Stimulated activated CD4-positive, alpha-beta T cell treated with anti-CD3 and anti-CD28 coated beads, Interleukin-1b, Interleukin-23, amount 100 ng/mL, for 48 hours (primary cell): ENCODE measurements at places on chromosomes 1 and 21.
A peak's percentile ranks its signal among the peaks of the same experiment; 100 is the strongest.

GRCh38 chr1:157806431-157807149 is 13.3 kb downstream of the FCRL1 start:
- DNase-seq = no peak

- DNase-seq = no peak
Measured at GRCh38 chr1:40898431-40898901, 36.3 kb upstream of the CITED4 start.

DNA sequence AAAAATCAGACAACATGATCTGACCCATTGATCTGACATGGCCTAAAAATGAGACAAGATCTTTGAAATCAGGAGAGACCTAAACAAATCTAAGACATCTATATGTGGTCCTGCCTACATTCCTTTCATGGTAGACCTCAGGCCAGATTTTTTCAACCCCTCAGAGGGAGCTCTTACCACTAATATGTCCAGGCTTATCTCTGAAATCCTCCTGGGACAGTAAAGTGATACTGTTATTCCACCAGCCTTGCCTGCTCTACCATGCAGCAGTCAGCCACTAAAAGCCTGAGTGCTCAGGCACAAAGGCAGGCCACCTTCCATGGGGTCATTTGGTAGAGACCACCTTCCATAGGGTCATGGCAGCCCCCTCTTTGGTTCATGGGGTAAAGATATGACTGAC is 126.9 kb downstream of the TBX15 start:
- DNase-seq = no peak

- no peak for DNase-seq
Measured at GRCh38 chr1:68917456-68917855, 420.6 kb upstream of the DEPDC1 start.

- DNase-seq = no peak
Measured at GRCh38 chr1:150311762-150312161, 9.6 kb upstream of the PRPF3 start.

DNA sequence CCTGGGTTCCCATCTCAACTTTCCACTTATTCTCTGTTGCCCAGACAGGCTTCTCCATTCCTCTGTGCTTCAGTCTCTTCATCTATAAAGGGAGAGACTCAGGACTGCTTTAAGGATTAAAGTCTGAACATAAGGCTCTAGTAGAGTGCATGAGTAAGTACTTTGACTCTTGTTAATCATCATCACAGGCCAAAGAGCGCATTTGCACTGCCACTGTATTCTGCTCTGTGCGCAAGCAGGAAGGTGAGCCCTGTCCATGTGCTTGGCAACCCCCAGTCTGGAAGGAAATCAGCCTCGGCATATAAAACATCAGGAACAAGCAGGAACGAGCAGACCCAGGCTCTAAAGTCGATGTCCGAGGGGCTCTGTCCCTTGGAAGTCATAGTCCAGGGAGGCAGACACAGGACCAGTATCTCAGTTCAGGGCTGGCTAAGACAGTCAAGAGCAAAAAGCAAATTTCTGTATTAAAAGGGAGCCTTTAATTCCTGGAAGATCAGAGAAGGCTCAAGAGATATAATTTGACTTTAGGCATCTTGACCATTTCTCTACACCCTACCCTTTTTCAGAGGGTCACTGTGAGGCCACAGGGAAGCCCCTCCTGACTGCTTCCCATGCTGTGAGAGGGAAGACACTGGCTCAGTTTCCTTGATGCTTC is 131.2 kb downstream of the TRABD2B start:
- no peak for DNase-seq

GRCh38 chr1:21654209-21654608 is 14.9 kb downstream of the RAP1GAP start:
- no peak for DNase-seq

DNA sequence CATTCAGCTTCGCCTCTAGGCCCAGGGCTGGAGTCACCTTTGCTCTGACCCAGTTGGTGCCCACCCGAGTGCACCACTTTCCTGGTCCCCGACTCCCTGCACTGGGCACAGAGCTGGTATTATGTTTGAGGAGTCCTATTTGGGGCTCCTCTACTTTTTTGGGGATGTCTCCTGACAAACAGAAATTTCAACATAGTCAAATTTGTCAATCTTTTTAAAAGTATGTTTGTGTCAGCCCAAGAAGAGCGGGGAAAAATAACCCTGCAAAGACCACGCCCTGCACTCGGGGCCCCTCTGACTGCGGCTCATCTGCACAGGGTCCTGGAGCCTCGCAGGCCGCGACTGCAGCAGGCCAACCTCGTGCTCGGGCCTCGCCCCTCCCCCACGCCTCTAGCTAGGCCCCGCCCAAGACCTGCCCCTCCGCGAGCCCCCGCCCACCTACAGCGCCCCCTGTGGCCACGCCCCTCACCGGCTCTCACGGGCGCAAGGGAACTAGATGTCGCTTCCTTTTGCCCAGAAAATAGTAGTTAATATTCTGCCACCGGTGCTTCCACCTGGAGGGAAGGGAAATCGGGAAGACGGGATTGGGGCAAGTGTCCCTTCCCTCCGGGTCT is 11.4 kb downstream of the FAM229A start:
- peak; percentile 82 for DNase-seq

DNA sequence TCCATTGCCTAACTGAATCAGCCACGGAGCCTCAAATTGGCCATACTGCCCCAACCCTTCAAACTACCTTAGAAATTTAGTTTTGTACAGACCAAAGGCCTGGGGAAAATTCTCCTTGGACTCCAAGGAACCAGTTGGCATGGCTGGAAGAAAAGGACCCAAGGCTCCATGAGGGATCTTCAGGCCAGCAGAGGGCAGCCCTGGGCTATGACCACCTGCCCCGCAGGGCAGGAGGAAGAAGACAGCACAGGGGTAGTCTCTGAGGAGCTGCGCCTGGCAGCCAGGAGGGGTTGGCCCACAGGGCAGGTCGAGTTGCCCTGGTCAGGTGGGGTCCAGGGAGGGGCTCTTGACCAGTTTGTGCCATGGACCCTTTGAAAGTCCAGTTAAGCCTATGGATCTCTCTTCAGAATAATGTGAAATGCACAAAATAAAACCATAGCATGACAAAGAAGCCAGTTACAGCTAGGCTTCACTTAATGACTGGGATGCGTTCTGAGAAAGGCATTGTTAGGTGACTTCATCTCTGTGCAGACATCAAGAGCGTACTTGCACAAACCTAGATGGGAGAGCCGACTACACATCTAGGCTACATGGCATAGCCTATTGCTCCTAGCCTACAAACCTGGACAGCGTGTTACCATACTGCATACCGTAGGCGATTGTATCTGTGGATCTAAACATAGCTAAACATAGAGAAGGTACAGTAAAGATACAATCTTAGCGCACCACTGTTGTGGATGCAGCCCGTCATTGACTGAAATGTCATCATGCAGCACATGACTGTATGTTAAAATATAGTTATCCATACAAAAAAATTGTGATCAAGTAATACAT is 26.1 kb downstream of the CACNA1S start:
- DNase-seq = peak; percentile 35

- no peak for DNase-seq
Measured at GRCh38 chr1:156708218-156708661, 2.9 kb upstream of the CRABP2 start.

DNA sequence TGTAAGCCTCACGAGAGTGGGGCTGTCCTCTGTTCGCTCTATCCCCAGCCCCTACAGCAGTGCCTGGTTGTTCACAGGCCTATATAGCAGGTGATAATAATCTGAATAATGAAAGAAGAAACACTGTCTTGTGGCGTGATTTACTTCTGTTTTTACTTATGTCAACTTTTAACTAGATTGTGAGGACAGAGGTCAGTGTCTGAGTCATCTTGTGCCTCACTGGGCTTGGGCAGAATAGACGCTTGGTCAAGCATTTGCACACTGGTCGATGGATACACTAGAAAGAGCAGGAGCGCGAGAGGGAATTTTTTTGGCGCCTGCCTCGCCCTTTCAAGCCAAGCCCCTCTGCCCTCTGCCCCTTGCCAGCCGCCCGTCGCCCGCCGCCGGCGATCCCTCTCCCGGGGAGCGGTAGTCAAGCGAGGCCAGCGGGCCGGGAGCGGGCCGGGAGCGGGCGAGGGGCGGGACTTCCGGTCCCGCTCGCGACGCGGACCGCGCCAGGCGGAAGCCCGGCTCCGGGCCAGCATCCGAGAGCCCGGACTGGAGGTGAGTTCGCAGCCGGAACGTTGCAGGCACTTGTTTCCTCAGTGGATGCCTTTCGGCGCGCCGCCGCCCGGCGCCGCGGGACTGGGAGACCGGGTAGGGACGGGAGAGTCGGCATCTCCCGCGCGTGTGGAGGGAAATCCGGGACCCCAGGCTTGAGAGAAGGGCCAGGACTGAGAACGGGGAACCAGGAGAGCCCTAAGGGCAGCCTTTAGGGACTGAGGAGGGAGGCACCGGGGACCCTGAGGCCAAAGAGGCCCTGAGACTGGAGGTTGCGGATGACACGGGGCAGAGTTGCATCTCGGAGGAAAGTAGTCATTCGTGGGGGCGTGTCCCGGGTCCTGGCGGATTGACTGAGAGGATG is at the start of gene DISP1:
Gene DISP1, plus strand, starts transcription at position 504 of the 904 bp plus-strand sequence. CDS start 127,785 bp downstream, outside the sequence.
- DNase-seq = peak; percentile 79

DNA sequence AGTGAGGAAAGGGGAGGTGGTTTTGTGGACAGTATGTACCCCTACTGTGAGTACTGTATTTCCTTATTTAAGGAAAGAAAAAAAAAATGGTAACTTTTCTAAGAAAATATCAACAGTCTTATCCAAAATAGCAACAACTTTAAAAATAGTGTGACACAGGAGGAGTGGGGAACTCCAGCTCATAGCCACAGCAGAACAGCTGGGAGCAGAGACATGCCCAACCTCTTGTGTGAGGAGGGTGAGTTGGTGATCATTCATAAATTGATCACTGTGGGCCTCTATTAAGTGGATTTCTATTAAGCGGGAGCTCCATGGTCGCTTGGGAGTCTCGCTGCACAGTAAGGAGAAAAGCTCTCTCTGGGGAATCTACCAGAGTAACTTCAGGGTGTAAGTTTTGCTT is 158.8 kb upstream of the DUSP10 start:
- no peak for DNase-seq

- no peak for DNase-seq
Measured at GRCh38 chr1:159890390-159890789, 9.6 kb downstream of the CFAP45 start.

- no peak for DNase-seq
Measured at GRCh38 chr1:95035536-95035935, 37.2 kb downstream of the ALG14 start.

DNA sequence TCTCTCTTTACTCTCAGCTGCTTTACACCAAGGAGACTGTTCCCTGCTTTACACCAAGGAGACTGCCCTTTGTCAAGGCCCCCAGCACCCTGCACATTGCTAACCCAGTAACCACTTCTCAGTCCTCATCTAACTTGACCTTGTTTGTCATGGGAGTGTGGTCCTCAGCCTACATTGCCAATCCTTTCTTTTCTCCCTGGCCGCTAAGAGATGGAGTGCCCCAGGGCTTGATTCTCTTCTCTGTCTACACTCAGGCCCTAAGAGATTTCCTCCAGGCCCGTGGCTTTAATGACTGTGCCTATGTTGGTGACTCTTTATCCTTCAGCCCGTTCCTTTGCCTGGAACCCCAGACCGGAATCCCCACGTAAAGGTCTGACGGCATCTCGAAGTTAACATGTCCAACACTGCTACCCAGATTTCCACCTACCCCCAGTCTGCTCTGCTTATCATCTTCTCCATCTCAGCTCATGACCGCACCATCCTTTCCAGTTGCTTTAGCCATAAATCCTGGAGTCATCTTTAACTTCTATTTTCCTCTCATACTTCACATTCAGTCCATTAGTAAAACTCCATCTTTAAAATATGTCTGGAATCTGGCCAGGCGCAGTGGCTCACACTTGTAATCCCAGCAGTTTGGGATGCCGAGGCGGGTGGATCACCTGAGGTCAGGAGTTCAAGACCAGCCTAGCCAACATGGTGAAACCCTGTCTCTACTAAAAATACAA is 9.5 kb upstream of the SEMA4A start:
- DNase-seq = no peak

- no peak for DNase-seq
Measured at GRCh38 chr1:151072224-151072623, 1.7 kb downstream of the GABPB2 start.

DNA sequence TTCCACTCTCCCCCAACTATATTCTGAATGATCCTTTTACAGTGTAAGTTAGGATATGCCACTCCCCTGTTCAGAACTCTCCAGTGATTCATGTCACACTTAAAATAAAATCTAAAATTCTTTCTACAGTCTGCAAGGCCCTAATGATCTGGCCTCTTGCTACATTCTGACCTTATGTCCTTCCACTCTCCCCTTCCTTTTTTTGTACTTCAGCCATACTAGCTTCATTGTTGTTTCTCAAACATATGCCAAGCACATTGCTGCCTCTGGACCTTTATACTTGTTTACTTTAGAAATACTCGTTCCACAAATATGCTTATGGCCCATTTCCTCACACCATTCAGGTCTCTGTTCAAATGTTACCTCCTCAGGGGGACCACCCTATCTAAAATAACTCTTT is 14.8 kb upstream of the PSMA5 start:
- no peak for DNase-seq

DNA sequence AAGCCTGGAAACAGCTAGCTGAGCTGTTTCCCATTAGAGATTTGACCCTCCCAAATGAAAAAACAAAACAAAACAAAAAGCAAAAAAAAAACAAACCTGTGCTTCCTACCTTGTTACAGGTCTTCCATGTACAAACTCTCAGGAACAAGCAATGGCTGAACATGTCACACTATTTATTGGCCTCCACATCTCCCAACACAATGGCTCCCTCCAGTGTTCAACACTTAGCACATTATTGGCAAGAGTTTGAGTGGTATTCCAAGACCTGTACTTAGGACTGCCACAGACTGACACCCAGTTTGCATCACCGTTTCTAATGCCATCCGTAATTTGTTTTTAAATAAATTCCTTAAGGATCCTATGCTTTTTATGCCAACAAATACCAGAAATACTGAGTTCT is 195.0 kb upstream of the OLFM3 start:
- no peak for DNase-seq

DNA sequence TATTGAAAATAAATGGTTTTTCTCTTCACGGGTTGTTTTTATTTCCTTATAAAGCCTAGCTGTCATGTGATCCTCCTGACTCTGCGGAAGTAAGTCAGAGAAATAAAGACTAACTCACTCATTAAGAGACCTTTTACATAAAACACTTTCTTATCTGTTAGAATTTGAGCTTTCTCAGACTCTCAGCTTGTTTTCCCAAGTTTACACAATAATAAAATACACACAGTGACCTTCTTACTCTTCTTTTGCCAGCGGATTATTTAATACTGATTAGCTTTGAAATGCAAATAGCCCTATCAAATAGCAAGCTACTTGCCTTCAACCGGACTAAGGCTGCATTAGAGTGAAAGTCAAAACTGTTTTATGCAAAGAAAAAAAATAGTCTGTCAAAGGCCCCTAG is 45.5 kb upstream of the CXADR start:
- DNase-seq = no peak

DNA sequence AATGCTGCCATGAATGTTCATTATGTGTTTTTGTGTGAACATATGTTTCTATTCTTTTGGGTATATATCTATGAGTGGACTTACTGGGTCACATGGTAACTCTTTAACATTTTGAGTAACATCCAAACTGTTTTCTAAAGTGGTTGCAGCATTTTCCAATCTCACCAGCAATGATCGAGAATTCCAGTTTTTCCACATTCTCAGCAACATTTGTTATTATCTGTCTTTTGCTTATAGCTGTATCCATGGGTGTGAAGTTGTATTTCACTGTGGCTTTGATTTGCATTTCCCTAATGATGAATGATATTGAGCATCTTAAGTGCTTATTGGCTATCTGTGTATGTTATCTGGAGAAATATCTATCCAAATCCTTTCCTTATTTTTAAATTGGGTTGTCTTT is 89.2 kb upstream of the SLFNL1 start:
- DNase-seq = no peak
